ENCODE measurements at places on chromosomes 16 and 17.

DNA sequence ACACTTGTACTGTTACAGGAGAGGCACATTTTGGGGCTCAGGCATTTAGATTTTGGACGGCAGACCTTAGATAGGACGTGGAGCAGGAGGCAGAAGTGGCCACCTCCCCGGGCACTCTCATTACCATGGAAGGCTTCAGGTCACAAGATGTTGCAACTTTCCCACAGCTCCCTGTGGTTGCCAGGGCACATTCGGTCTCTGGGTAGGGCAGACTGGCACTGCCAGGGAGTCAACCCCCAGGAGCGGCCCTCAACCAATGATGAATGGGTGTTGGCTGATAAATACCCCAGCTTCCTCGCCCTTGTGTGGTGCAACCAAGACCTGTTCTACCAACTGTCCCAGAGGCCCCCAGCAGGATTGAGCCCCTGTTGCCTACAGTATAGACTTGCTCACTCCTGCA lies 11.2 kb downstream of the NAGPA start:
- no peak for DNase-seq

GRCh38 chr17:51180486-51180885 lies 14.3 kb downstream of the NME2 start:
- no peak for DNase-seq

GRCh38 chr16:4743226-4743878 lies 9.0 kb downstream of the DNAAF8 start:
- no peak for DNase-seq

GRCh38 chr16:49023050-49023449 lies 258.6 kb downstream of the CBLN1 start:
- DNase-seq: no peak

- no peak for DNase-seq
Observed at GRCh38 chr17:66990047-66990446, 25.5 kb downstream of the CACNG4 start.

GRCh38 chr17:82947051-82947991 lies 107.5 kb upstream of the ZNF750 start:
- DNase-seq: no peak

DNA sequence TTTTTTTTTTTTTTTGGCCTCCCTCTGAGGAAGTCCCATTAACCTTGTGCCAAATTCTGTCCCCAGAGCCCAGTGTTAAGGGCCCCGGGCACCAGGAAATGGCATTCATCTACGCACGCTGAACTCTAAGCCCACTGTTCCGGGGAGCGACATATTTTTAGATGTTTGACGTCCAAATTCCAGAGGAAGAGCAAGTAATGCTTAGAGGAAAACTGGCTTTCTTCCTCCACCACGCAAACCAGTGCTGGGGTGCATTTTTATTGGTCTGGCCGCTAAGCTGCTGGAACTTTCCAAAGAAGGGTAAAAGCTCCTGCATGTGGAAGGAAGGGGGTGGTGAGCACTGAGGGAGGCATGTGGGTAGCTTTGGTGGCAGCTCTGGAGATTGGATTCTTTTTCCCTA lies 8.3 kb downstream of the WFDC1 start:
- no peak for DNase-seq

- no peak for DNase-seq
Observed at GRCh38 chr16:7438601-7439000, 106.0 kb downstream of the RBFOX1 start.

GRCh38 chr16:50297301-50298074 lies 31.1 kb downstream of the ADCY7 start:
- DNase-seq: no peak

- DNase-seq: no peak
Observed at GRCh38 chr17:48989100-48989499, 8.1 kb upstream of the IGF2BP1 start.

- no peak for DNase-seq
Observed at GRCh38 chr17:8142887-8143580, 9.2 kb downstream of the PER1 start.

DNA sequence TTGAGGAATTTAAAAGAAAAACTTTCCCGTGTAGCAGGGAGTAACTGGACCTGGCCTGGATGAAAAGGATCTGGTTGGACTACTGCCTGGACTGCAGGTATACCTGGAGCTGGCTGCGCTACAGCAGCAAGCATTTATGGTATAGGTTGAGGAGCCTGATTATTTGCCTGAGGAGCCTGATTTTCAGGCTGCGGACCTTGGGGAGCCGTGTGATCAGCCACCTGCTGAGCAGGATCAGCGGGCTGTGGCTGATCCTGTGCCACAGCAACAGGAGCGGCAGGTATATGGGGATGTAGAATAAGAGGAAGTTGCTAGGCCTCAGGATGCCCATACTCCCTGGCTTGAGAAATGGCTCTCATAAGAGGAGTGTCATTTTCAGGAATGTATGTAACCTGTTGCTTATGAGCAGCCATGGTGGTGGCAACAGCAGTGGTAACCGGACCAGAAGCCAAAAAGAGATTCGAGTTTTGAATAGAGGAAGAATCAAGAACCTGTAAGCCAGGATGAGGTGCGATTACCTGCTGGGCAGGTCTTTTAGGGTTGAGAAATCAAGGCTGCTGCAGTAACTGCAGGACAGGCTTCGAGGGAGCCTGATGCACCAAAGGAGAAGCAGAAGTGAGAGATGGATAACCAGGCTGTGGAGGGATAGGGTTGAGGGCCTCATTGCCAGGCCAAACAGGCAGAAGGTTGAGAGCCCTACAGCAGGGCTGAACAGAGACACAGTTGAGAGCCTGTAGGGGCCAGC lies 60.9 kb upstream of the ARL4D start:
- DNase-seq: no peak

- no peak for DNase-seq
Observed at GRCh38 chr17:61219460-61219859, 180.2 kb upstream of the TBX2 start.

DNA sequence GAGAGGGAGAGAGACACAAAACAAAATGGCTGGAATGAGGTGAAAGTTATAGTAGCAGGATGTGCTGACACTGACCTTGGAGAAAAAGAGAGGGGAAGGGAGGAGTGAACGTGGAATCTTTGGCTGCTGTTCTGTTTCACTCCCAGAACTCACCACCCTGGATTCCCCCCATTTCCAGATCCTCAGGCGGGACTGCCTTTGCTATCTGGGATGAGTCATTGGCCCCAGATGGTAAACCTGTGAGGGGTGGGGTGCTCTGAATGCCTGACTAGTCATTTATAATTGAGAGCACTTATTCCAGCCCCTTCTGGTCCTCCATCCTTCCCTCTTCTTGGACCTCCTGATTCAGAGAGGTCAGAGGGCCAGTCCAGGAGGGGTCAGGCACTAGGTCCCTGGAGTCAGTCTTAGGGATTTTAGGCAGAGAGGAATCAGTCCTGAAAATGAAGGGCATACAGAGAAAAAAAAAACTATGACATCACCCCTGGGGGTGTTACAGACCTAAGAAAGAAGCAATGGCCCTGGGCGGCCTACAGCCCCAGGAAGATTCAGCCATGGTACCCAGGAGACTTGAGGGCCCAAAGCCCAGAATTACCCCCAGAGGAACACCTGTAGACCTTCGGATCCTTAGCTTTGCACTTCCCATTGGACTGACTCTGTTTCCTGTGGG lies 2.2 kb upstream of the ZG16 start:
- no peak for DNase-seq

GRCh38 chr16:79051313-79051712 lies 549.2 kb downstream of the MAF start:
- no peak for DNase-seq

GRCh38 chr16:3549906-3550305 lies 27.3 kb downstream of the NLRC3 start:
- no peak for DNase-seq

DNA sequence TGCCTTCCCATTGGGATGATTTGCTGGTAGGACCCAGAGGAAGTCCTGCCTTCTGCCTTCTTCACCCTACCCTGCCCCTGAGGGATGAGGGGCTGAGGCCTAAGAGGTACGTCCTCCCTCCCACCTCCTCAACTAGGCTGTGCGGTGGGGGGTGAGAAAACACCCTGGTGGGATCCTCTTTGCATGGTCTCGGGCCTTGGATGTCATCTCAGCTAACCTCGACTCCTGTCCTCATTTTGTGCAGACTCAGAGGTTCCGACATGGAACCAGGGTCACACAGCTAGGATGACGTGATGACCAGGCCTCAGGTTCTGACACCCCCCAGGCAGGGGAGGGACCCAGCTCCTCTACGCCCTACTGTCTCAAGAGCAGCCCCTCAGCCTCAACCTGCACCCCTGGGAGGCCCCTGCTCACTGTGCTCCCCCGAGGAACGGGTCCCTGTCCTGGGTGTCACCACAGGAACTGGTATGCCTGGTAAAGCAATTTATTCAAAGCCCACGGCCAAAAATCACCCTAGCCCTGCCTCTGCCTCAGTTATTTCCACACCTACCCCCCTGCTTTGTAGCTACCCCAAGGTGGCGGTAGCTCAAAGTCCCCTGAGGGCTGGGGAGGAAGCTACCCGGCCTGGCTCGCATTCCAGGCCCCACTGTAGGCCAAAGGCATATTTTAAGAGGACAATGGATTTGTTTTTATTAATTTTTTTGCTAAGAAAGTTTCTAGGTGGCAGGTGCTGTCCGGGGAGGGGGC lies 17.5 kb downstream of the UNC13D start:
- DNase-seq: no peak

DNA sequence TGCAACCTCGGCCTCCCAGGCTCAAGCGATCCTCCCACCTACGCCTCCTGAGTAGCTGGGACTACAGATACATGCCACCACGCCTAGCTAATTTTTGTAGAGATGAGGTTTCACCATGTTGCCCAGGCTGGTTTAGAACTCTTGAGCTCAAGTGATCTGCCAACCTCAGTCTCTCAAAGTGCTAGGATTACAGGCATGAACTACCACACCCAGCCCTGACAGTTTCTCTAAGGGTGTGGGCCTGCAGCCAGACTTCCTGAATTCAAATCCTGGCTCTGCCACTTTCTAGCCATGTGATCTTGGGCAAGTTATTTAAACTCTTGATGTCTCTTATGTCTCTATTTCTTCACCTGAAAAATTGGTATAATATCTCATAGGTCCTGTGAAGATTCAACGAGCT lies 5.6 kb downstream of the CUEDC1 start:
- peak; percentile 52 for DNase-seq

DNA sequence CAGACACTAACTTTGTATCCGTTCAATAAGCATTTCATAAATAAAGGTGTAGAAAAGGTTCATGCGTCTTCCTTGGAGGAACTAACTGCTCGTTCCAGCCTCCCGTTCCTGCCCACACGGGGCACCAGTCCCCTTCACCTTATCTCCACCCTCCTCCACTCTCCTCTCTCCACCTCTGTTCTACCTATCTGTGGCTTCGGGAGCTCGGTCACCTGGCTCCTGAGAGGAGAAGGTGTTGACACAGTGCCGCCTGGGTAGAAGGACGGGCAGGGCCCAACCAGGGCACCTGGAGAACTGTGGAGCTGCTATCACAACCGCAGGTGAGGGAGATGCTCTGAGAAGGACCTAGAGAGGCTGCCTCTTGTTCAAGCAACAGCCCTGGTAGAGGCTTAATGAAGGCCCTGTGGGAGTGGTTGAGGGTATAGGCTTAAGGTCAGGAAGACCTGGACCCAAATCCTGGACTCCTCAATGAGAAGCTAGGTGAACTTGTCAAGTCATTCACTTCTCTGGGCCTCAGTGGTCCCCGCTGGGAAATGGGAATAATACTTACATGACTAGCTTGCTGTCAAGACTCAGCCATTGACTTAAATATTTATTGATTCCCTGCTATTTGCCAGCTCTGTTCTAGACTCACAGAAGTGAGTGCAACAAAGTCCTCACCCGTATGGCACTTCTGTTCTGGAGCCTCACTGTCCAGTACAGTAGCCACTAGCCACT lies 9.6 kb upstream of the MINK1 start:
- no peak for DNase-seq

GRCh38 chr16:85936816-85937215 lies 37.9 kb downstream of the IRF8 start:
- no peak for DNase-seq

DNA sequence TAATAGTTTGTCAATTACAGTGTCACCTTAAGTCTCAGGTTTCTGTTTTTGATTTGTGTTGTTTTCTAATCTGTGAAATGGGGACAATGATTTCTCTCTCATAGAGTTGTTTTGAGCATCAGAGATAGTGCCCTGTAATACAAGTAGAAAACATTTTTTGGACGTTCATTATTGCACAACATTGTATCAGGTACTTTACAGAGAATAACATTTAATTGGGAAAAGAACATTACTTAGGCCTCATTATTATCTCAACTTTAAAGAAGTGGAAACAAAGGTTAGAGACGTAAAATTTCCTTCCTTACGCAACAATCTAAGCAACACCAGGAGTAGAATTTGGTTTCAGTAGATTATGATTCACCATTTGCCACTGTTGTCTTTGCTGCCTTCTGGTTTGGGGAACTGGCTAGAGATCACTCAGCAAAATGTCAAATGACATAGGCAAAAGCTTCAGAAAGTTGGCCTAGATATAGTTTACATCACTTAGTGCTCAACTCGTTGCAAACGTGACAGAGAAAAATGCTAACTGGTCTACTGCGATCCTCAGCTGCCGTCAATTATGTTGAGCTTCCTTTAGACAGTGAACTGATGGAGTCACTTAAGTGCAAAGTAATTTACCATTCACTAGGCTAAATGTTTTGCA lies 1026.8 kb downstream of the CDH11 start:
- no peak for DNase-seq

DNA sequence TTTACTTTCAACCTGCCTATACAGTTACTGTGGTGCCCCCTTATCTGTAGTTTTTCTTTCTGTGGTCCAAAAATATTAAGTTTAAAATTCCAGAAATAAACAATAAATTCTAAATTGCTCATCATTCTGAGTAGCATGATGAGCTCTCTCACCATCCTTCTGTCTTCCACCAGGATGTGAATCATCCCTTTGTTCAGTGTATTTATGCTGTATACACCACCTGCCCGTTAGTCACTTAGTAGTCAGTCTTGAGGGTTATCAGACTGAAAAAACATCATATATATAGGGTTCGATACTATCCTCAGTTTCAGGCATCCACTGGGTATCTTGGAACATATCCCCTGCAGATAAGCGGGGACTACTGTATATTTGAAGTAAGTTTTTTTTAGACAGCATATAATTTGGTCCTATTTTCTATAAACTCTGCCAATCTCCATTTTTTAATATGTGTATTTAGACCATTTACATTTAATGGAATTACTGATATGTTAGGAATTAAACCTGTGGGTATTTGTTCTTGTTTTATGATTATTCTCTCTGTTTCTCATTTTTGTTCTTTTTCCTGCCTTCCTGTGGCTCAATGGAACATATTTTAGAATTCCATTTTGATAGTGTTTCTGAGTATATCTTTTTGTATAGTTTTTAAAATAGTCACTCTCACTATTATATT lies 31.0 kb downstream of the TBX21 start:
- DNase-seq: no peak

- no peak for DNase-seq
Observed at GRCh38 chr16:67930678-67931211, 917 bp downstream of the CTRL start.

- no peak for DNase-seq
Observed at GRCh38 chr16:51152691-51153576, 1.9 kb upstream of the SALL1 start.

DNA sequence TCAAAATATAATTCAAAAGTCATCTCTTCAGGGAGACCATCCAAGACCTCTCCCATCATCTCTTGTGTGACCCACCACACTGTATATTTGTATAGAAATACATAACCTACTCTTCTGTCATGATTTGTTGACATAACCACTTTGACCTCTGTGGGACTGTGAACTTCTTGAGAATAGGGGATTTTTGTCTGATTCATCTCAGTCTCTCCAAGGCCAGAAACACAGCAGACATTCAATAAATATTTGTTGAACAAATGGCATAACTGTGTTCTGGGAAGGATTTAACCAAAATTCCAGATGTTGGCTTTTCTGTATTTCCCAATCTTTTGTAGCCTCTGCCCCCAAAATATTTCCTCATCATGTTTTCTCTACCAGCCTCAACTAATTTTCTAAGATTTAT lies 169.7 kb downstream of the CDH11 start:
- no peak for DNase-seq
